ENCODE measurements at places on chromosomes 4 and X.

- DNase-seq = no peak
Observed at GRCh38 chr4:145178740-145179280, 1.6 kb downstream of the OTUD4 start.

DNA sequence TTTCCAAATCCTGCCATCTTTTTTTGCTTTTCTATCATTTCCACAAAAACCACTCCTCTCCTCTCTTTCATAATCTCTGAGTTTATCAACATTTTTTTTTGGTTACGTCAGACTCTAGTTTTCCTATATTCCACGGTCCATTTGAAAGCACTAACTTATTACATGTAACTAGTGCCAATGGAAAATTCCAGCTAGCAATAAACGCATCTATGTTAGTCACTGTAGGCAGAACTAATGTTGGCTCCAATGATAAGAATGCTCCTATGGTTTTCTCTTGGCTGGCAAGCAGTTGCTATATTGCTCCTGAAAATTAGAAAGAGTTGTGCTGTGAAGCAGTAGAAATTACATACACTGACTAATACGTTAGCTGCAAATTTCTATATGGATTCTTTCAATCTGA, 634.6 kb upstream of the FTHL17 start:
- peak; percentile 1 for DNase-seq

GRCh38 chrX:77436682-77437081, 10.5 kb upstream of the FGF16 start:
- no peak for DNase-seq

- DNase-seq = no peak
Observed at GRCh38 chrX:10030570-10030969, 63.4 kb downstream of the CLDN34 start.

GRCh38 chr4:180650273-180650672, 1592.9 kb upstream of the TENM3 start:
- no peak for DNase-seq

- no peak for DNase-seq
Observed at GRCh38 chr4:4268776-4269175, 20.8 kb upstream of the TMEM128 start.

- no peak for DNase-seq
Observed at GRCh38 chr4:186329372-186329771, 63.4 kb downstream of the F11 start.

DNA sequence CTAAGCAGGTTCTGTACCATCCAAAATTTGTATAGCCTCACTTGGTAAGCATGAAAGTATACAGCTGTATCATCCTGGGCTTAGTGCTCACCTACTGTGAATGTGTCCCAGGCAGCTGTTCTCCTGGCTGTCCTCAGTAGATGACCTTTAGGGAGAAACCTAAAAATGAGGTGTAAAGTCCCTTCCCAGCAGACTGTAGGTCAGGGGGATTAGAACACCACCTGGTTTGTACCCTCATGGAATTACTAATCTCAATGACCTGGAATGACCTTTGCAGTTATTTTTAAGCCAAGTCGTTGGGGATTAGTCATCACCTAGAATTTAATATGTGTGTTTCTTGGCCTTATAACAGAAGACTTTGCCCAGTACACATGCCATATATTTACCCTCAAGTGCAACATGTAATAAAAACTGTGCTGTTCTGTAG, 39.1 kb upstream of the MBTPS2 start:
- DNase-seq = no peak

DNA sequence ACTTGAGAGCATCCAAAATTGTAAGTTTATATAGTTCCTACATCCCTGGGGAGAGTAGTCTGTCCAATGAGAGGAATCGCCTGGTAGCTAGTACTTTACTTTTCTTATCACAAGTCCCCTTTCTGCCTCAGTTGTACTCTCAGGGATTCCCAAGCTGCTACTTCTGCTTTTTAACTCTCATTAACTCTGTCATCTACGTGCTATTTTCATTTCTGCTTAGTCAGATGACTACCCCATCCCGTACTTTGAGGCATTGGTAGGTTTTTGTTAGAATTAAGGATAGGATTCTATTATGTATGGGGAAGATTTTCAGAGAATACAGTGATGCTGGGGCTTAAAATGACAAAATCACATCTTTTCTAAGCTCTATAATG, 24.7 kb downstream of the RBPJ start:
- no peak for DNase-seq

DNA sequence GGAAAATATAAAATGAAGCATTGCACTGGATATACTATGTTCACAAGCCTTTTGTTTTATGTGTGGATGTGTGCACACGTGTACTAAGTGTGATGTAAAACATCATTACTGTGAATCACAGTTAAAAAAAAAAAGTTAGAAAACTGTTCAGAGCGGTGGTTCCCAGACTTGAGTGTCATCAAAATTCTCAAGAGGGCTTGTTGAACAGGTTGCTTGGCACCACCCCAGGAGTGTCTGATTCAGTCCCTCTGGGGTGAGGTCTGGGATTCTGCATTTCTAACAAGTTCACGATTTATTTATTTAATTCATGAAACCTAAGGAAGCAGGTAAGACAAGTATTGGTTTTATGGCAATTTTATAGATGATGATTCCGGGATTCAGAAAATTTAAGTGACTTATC, 1.8 kb downstream of the CENPU start:
- no peak for DNase-seq

DNA sequence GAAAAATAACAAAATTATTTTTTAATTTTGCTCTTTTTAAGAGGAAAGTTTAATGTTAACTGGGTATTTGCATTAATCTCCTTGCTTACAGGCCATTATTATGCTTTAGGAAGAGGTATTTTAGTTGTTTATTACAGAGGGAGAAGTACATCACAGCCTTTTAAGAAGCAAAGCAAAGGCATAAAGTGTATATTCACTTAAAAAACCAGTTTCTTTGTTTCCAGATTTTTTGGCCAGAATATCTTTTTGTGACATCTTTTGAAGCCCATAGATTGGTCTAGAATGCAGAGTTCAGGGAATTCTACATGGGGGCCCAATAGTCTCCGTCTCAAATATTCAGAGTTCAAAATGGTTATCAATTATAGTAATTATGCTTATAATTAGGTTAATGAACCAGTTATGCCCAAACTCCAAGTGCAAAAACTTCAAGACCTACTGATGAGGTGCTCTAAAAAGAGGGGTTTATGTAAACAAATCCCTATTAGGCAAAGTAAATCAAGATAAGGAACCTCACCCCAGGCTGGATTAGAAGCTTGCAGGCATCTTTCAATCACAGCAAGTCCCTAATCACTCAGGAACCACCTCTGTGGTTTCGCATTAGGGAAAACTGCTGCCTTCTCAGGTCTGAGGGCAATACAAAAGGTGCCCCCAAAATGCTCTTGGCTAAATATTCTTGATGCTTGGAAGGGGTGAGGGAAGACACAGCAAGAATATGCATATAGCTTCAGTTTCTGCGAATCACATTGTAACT, 1.4 kb downstream of the CXXC4 start:
- no peak for DNase-seq

GRCh38 chrX:13535376-13536165, 33.8 kb upstream of the EGFL6 start:
- DNase-seq = no peak
